ENCODE measurements at places on chromosomes 1 and 21.

GRCh38 chr1:95073446-95073845 lies 695 bp upstream of the ALG14 start:
- DNase-seq: no peak

- no peak for DNase-seq
These were observed 54.7 kb upstream of the ZRANB2 start for GRCh38 chr1:71135571-71135970.

GRCh38 chr1:225480825-225481434 lies 53.1 kb upstream of the LBR start:
- DNase-seq: peak; percentile 32

DNA sequence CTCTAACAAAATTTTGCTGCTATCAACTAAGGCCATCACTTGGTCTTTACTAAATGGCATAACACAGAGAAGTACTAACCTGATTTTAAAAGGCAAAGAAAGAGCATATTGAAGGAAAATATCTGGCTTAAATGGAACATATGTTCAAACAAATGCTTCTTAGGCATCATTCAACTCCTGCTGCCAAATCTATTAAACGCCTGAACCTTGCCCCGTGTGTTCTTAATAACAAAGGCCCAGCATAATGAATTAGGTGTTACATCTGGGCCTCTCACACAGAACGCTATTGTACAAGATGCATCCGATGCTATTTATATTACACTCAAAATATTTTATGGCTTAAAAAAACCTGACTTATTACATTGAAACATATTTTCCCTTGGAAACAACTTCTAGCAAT lies 48.4 kb downstream of the B3GALNT2 start:
- DNase-seq: no peak
